ENCODE measurements at places on chromosomes 1 and 21.
A peak's percentile ranks its signal among the peaks of the same experiment; 100 is the strongest.

GRCh38 chr1:99621340-99621901, 24.5 kb upstream of the PALMD start:
- DNase-seq, result no peak

DNA sequence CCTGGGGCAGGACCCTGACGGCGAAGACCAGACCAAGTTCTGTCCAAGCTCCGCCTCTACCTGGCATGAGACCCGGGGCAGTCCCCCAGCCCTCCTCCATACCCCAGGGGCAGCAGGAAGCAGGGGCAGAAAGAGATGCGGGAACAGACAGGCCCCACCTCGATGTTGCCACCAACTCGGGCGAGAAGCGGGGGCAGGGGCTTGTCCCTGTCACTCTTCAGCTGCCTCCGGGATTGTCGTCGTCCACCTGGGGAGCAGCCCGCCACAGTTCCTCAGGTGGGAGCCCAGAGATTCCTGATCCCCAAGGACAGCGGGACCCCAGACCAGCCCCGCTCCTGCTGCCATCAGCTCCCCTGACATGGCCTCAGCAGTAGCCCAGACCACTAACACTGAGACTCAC, 54.8 kb downstream of the CHD5 start:
- no peak for DNase-seq

DNA sequence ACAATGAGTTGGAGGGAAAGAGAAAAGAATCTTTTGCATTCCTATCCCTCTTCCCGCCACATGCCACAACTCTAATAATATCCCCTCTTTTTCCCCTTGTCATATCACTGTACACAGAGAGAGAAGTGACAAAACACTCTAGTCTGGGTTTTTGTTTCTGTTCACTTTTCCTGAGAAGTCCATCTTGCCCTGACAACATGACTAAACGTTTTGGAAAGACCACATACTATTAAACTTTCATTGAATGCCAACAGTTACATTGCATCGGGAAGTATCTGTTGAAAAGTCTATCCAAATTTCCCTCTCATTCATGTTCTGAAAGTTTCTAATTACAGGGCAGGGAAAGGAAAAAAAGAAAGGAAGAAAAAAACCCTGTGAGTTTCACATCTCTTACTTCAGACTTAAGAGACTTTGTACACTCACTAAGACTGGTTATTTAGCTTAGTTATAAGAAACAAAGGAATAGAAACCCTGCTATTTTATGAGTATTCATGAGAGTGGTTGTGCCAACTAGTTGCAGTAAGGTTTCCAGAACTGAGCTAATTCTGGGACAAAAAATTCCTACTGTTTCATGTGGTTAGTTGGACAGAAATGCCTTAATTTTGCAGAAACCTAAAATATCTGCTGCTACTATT, 16.9 kb downstream of the PLA2G4A start:
- no peak for DNase-seq

DNA sequence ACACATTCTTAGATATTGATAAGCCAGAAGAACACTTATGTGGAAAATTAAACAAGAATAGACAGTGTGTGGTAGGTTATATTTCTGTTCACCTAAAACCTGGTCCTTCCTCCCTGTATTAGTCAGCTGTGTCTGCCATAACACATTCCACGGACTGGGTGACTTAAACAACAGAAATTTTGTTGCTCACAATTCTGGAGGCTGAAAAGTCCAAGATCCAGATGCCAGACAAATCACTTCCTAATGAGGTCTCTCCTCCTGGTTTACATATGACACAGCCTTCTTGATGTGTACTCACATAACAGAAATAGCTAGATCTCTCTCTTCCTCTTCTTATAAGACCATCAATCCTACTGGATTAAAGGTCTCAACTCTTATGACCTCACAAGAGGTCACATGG, 25.7 kb downstream of the JMJD4 start:
- no peak for DNase-seq

GRCh38 chr1:66758241-66758755, 6.0 kb downstream of the DYNLT5 start:
- no peak for DNase-seq

DNA sequence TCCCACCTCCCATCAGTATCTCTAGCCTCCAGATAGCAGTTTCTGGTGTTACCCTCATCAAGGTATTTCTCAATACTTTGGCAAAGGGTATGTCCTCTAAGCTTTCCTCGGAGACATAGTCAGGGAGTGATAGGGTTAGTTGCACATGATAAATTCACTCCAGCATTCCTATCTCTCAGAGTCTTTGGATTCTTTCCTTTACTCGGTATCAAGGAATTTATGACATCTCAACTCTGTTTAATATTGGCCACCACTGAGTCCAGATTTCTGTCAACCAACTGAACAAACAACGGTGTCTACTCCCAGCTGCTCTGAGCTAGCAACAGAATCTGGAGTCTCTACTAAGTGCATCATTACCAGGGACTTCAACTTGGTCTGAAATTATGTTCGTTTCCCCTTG, 233.4 kb downstream of the TM2D1 start:
- DNase-seq, result no peak

DNA sequence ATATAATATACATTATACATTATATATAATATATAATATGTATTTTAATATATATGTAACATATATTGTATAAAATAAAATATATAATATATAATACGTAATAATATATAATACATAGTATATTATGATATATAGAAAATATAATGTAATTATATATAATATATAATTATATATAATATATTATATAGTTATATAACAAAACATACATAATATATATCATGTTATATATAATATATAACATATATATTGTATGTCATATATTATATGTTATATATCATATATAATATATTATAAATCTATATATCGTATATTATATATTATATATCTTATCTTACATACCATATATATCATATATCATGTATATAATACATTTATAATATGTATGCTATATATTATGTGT, 248.2 kb upstream of the TPTE start:
- DNase-seq, result no peak

DNA sequence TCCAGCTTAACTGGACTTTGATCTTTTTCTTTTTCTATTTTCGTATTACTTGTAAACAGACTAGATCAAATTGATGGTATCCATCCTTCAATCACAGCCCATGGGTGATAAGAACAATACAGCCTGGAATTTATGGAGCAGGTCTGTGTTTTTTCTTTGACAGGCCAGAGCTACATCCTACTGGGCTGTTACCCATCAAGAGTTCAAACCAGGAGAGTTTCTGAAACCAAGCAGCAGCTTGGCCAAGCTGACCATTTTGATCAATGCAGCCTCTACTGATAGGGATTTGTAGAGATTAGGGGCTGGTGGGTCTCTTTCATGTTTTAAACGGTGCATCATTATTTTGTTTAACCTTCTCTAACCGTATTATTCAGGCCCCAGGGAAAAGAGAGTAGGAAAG, 24.3 kb upstream of the CCDC190 start:
- DNase-seq, result no peak

DNA sequence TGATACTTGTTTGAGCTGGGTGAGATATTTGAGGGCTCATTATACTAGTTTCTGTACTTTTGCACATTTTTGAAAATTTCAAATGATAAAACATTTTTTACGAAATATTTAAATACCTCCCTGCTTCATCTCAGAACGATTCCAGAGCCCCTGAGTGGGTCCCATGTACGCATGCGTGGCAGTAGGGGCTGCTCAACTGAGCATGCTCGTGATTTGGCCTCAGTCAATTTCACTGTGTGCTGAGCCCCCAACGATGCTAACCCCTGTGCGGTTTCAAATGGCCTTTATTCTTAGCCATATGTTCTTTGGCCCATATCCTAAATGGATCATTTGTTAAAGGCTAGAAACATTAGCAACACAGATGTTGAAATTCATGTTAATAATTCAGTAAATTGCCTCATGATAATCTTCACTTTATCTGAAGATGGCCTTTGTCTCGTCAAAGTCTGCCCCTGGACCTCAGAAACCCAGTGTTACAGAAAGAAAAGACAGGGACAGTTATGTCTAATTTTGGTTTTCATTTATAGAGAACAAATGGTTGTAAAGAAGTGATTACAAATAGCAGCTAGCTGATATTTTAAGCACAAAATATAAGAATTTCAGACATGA, 108.2 kb downstream of the MRPS6 start:
- no peak for DNase-seq

GRCh38 chr1:35453031-35453430, 104.2 kb downstream of the KIAA0319L start:
- no peak for DNase-seq

DNA sequence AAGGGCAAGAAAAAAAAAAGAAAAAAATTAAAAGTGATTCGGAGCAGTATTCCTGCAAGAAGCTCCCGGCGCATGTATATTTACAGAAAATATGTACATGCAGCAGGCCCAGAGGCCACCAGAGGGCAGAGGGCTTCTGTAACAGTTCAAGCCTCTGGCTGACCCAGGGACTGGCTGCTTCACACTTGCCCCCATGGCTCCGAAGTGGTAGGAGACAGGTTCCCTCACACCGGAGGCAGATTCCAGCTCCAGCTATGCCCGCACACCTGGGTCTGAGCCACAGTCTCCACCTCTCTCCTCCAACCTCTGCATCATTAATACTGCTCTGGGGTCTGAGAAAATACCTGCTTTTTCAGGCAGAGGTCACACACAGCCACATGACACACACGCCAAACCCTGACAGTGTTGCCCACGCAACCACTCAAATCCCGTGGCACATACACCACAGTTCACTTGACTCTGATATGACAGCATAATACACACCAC, 2.2 kb upstream of the ARHGAP30 start:
- DNase-seq, result no peak

- no peak for DNase-seq
These were observed 10.7 kb downstream of the NEK7 start for GRCh38 chr1:198167436-198167934.

DNA sequence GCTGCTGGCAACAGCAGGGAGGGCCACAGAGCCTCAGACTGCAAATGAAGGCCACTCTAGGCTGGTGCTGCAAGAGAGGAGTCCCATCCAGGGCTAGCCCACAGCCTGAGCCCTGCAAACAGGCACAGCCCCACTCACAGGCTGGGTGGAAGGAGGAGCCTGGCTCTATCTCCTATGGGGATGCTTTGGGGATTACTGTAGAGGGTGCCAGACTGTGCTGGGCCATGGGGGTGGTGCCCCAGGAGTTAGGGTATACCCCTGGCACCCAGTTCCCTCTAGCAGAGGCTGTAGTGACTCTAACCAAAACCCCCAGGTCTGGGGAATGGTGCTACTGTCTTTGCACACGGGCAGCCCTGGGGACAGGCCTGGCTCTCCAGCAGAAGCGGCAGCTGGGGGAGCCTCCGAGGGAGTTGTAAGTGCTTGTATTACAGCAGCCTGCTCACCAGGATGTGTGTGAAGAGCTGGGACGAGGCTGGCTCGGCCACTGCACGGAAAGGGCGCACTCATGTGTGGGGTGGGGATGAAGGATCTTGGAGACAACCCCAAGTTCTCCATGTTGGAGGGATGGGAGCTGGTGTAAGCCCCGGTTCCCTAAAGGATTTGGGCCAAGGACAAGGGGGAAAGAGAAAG, 23.4 kb upstream of the EVA1B start:
- no peak for DNase-seq

DNA sequence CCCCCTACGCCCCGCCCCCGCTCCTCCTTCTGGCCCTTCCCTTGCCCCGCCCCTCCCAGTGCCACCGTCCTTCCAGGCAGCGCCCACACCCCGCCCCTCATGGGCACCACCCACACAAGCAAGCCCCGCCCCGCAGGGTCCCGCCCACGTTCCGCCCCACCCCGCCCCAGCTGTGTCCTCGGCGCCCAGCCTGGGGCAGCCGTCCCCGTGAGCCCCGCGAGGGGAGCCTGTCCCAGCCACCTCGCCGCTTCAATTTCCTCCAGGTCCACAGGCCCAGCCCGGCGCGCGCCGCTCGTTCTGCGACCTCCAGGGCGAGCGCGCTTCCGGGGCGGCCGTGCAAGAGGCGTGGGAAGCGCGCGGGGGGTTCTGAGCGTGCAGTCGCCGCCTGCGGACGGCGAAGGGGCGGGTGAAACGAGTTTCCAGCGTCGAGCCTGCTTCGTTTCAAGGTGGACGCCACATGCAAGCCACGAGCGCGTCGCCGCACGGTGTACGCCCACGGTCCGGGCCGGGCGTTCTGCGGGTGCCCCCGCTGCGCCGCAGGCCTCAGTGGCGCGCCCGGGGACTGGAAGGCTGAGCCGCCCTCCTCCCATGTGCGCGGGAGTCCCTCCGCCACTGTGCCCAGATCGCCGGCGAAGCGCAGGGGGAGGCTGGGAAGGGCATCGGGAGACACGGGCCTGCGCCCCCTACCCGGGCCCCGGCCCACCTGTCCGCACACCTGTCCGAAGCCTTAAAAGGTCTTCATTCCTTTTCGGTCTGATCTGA, 10.8 kb upstream of the FAAP20 start:
- DNase-seq, result peak; percentile 94

DNA sequence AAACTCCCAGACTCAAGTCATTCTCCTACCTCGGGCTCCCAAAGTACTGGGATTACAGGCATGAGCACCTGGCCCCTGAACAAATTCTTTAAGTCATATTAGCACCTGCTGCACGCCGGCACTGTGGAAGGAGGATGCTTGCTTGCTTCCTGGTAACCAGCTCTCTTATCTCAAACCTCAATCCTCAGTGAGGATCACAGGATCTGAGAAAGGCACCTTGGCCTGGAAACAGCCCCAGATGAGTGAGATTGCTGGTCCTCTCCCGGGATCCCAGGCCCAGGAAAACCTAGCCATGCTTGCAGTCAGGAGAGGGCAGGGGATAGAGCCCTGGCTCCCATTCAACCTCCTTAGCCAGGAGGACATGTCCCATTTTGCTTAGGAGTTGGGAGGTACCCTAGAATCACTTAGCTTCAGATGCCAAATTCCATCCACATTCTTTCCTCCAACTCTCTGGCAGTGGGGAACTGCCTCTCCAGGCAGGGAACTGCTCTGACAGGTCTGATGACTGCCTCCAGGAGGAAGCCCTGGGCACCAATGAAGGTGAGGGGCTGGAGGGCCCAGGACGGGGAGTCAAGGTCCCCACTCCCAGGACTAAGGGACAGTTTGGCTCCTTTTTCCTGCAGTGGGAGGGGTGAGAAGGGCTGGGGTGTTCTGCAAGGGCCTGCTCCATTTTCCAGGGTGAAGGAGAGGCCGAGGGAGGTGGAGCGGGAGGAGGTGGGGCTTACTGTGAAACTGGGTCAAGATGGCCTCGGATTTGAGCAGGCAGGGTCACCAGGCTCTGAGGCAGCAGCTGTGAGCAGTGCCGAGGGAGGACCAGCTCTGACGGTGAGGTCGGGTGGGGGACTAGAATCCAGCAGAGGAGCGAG, 9.5 kb downstream of the GPR37L1 start:
- DNase-seq, result no peak

DNA sequence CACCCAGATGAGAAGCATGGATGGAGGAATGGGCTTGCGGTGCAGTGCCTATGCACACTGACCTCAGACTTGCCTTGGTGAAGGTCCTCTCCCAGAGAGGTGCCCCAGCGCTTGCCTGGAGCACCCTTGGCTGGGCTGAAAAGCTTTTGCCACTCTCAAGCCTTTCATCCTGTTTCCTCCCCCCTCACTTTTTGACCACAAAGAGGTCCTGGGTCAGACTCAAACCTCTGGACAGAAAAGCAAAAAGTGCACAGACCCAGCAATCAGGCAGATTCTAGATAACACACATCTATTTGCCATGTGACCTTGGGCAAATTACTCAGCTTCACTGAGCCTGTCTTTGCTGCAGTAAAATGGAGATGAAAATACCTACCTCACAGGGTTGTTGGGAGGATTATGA, 7.3 kb downstream of the TMEM35B start:
- no peak for DNase-seq
